ENCODE measurements at places on chromosomes 16 and 17.

DNA sequence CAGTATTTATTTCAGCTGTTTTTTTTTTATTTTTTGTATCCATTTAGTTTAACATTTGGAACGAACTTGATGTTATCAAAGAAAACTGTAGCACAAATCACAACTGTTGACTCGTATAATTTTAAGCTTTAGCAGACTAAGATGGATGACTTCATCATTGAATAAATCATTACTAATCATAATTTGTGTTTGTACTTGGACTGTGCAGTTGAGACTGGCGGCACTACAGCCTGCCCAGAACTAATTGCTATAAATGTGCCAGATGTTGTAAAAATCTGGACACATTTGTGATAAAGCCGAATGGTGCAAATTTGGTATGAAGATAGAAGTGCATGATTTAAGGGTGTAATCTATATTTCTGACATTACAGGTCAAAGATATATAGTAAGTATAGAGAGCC lies 897.7 kb upstream of the CDH8 start:
- no peak for DNase-seq

DNA sequence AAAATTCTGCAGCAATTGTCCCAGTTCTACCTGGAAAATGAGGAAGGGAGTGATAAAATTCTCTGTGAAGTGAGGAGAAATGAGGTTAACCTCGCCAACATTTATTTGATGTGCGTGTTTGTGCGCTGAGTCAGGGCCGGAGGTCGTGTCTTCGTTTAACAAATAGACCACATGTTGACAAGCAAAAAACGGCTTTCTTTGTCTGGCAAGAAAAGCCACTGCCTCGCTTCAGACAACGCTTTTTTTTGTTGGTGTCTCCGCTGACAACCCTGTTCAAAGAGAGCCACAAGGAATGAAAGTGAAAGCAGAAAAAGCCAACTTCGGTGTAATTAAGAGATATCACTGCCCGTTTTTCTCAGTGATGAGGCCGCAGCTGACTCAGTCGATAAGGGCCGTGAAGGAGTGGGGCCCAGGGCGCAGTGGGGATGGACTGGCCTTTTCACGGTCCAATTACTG lies 510.6 kb downstream of the CDH13 start:
- DNase-seq, result peak; percentile 69

- DNase-seq, result no peak
These were observed 24.2 kb downstream of the AATF start for GRCh38 chr17:36972905-36973304.

GRCh38 chr16:68399456-68399855 lies 48.9 kb downstream of the SMPD3 start:
- DNase-seq, result peak; percentile 76

DNA sequence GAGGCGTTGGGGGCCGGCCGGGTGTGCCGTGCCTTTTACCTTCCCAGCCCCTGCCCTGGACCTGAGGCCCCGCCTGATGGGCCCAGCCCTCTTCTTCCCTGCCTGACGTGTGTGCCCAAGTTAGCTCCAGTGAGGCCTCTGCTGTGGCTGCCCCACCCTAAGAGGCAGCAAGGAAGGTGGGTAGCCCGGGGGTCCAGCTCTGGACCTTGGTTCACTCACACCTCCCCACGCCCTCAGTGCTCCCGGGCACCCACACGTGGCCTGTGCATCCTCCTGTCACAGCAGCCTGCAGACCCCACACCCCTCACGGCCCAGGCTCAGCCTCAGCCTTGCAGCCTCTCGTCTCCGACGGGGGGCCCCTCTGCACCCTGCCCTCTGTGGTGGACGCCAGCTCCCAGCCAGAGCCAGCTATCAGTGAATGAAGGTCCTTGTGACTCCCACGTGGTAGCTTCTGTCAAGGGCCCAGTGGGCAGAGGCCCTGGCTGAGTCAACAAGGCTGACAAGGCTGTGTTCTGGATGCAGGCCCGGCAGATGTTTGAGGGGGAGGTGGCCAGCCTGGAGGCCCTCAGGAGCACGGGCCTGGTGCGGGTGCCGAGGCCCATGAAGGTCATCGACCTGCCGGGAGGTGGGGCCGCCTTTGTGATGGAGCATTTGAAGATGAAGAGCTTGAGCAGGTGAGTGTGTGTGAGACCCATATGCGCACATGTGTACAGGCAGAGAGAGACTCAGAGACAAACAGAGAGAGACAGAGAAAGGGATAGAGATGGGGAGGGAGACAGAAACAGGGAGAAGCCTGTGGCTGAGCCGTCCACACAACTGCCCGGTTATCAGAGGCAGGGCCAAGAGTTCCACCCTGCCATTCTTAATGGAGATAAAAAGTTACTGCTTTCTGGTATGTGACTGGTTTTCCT lies 2.8 kb downstream of the FN3K start:
- no peak for DNase-seq

- no peak for DNase-seq
These were observed 6.0 kb downstream of the CIITA start for GRCh38 chr16:10883004-10883403.

GRCh38 chr17:66255112-66255511 lies 25.9 kb upstream of the APOH start:
- DNase-seq, result peak; percentile 83

DNA sequence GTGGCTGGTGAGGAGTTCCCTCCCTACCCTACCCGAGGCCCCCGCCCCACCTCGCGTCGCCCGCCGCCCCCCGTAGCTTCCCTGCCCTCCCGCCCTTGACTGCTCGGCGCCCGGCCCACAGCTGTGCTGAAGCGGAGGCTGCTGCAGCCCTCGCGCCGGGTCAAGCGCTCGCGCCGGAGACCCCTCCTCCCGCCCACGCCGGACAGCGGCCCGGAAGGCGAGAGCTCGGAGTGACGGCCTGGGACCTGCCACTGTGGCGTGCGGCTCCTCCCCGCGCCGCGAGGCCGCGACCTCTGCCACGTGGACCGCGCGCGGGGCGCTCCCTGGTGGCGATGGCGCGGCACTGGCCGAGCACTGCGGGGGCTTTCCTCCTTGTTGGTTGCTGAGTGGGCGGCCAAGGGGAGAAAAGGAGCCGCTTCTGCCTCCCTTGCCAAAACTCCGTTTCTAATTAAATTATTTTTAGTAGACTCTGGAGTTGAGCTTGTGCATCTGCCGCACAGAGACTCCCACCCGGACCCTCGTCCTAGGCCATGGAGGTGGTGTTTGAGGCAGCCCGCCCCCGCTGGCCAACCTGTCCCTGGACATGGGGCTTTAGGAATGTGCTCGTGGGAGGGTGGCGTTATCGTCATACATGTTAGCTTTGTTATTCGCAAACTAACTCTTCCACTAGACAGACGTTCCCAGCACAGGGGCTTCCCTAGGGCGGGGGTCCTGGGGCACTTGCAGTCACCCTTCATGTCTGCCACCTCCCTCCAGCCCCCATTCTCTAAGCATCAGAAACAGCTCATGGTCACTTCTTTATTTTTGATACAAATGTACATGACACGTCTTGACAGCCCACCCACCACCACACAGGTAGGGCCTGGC lies 4.4 kb downstream of the TP53I13 start:
- DNase-seq, result peak; percentile 65

DNA sequence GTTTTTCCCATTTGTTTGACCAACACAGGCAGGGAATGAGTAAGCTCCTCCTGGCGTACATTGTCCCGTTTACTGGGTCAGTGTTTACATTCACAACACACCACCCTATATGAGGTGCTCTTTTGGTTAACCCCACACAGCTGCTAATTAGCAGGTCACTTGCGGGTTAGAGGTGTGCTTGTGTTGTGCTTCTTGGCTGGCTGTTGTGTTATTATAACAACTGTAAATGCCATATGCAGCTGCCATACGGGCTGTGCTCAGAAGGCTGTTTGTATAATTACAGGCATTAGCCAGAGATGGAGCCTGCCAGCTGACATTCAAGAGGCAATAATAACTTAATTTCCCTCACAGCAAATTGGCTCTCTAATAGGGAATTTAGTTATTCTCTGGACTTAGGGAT lies 205.1 kb upstream of the ELAC2 start:
- no peak for DNase-seq

- DNase-seq, result no peak
These were observed 1.8 kb upstream of the SYNRG start for GRCh38 chr17:37610971-37611370.

- DNase-seq, result no peak
These were observed 863 bp downstream of the CASKIN1 start for GRCh38 chr16:2195322-2196161.

- no peak for DNase-seq
These were observed 1.8 kb upstream of the SLC16A3 start for GRCh38 chr17:82226809-82227628.

DNA sequence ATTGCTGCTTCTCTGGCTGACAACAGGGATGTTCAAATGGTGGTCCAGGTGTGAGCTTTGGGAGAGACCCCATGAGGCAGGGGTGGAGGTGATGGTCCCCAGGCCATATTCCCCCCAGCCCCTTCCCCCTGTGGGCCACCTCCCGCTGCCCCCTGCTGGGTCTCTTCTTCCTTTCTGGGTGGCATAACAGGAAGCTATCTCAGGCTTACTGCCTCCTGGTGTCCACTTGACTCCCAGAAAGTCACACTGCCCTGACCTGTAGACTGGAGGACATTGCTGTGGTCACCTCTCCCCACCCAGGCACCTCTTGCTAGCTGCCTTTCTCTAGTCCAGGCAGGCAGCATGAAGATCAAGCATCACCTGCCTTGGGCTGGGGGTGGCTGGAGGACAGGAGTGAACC lies 46.4 kb upstream of the PLCG2 start:
- no peak for DNase-seq

GRCh38 chr16:525520-526180 lies 1.9 kb upstream of the CAPN15 start:
- peak; percentile 65 for DNase-seq

GRCh38 chr17:77363821-77364361 lies 223.1 kb downstream of the SEC14L1 start:
- DNase-seq, result no peak

- no peak for DNase-seq
These were observed 166.0 kb upstream of the CDH13 start for GRCh38 chr16:82460766-82461165.

- DNase-seq, result no peak
These were observed 3.0 kb downstream of the RFNG start for GRCh38 chr17:82048571-82048971.

DNA sequence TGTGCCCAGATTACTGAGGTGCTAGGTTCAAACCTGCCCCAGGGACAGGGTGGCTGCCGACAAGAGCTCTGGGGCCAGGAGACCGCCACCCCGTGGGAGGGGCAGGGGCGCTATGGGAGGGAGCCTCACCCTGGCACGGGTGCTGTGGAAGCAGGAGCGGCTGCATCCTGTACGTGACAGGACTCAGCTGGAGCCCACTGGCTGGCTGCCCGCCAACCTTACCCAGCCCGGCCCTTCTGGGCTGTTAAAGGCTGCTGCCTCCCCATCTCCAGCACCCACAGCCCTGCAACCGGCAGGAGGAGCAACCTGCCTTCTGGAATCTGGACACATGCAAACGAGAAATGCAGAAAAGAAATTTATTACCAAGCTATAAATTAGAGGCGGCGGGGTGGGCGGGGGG lies 11.2 kb downstream of the PAM16 start:
- DNase-seq, result peak; percentile 68

DNA sequence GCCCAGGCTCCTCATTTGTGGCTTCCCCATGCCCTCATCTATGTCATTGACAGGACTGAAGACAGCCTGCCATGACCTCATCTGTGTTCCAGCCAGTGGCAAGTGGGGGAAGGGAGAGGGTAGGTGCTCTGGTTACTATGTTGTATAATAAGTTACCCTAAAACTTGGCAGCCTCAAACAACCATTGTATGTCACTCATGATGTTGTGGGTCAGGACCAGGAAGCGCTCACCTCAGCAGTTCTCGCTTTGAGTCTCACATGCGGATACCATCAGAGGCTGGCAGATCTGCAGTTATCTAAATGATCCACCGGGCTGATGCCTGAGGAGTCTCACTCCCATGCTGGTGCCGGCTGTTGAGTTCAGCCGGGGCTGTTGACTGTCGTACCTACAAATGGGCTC lies 89.0 kb upstream of the TMEM97 start:
- DNase-seq, result no peak

- DNase-seq, result no peak
These were observed 64.9 kb downstream of the CDYL2 start for GRCh38 chr16:80739523-80739922.

GRCh38 chr17:44235583-44235936 lies 16.1 kb upstream of the UBTF start:
- no peak for DNase-seq

Measured in fibroblast of skin of scalp (primary cell).